Peyer's patch (tissue), 4 donors: ENCODE measurements at places on chromosomes 6 and 20. TPM values are rescaled to one million over a fixed set of nuclear protein-coding genes. Genes with fewer than 3 reads are reported as not detected.

GRCh38 chr6:52053038-52053695 is 34.2 kb downstream of the PKHD1 start:
- H3K4me3 ChIP-seq: no peak overlapping the region
- H3K4me1 ChIP-seq: no peaks in the 10 kb centered on the region
- no peaks in the 10 kb centered on the region for H3K36me3 ChIP-seq
- H3K27ac ChIP-seq: no peak overlapping the region
- DNase-seq: no peak

- H3K4me1 ChIP-seq: peaks cover 6% of the 10 kb centered on the region
- DNase-seq: no peak
- no peaks in the 10 kb centered on the region for H3K27me3 ChIP-seq
- H3K4me3 ChIP-seq: no peak overlapping the region
These were observed 125.1 kb downstream of the LY86 start for GRCh38 chr6:6713657-6714056.

- peak overlapping the region; percentile 99 for H3K27ac ChIP-seq
- H3K36me3 ChIP-seq: no peaks in the 10 kb centered on the region
- no peaks in the 10 kb centered on the region for H3K27me3 ChIP-seq
- H3K4me3 ChIP-seq: peak overlapping the region; percentile 71
These were observed 4.5 kb upstream of the GPSM3 start for GRCh38 chr6:32196682-32197616.

Gene RRAGD
- 0.53 TPM for total RNA-seq

DNA sequence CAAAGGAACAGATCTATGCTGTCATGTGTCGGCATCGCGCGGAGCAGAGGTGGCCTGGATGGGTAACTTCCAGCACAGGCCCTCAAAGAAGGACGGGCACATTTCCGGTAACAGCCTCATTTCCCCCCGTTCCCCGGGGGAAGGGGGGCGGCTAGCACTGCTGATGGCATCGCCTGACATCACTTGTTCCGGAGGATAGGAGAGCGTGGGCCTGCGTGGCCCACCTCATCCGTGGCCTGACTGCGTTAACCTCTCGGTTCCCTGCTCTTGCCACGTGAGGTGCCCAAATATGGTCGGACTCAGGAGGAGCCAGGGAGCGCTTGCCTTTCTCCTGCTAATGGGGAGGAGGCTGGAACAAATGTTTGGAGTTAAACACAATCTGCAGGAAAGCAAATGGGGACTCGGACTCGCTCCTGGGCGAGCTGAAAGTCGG is at the start of gene AKAP12:
TSS of gene AKAP12 (plus strand) at position 365 of the 433 bp plus-strand sequence. CDS start 596 bp downstream, outside the sequence.
- peak within 1 kb of the TSS; percentile 71 for H3K27ac ChIP-seq
- H3K36me3 ChIP-seq: no peaks in the 10 kb centered on the region
- H3K4me1 ChIP-seq: peaks cover 8% of the 10 kb centered on the region
- H3K27me3 ChIP-seq: no peaks in the 10 kb centered on the region

Gene TRIM10
- 5.6 TPM for total RNA-seq

GRCh38 chr20:49982072-49982345 is 771 bp upstream of the SNAI1 start:
- peak overlapping the region; percentile 56 for H3K4me3 ChIP-seq
- peaks cover 3% of the 10 kb centered on the region for H3K4me1 ChIP-seq
- no peaks in the 10 kb centered on the region for H3K36me3 ChIP-seq
- no peak overlapping the region for H3K27ac ChIP-seq
- H3K27me3 ChIP-seq: no peaks in the 10 kb centered on the region
